ENCODE measurements at places on chromosomes 5 and 9.

- DNase-seq: no peak
Measured at GRCh38 chr5:19927919-19928318, 60.1 kb downstream of the CDH18 start.

DNA sequence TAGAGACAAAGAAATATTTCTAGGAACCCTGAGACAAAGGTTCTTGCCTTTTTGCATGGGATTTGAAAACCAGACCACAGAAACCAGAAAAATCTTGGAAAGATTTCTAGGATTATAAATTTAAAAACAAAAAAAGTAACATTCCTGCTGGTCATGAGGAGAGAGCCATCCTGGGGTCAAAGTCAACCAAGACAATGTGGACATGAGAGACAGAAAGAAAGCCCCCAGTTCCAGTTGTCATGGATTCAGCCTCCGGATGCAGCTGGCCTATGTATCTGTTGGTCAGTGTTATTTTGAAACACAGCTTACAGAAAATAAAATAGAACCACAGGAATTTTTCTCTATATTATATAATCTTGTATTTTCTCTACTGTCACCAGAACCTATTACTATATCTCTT is 24.4 kb upstream of the RGMB start:
- no peak for DNase-seq

- no peak for DNase-seq
Measured at GRCh38 chr5:142506046-142506445, 179.8 kb downstream of the FGF1 start.

- no peak for DNase-seq
Measured at GRCh38 chr5:56369361-56369811, 136.3 kb upstream of the ANKRD55 start.

DNA sequence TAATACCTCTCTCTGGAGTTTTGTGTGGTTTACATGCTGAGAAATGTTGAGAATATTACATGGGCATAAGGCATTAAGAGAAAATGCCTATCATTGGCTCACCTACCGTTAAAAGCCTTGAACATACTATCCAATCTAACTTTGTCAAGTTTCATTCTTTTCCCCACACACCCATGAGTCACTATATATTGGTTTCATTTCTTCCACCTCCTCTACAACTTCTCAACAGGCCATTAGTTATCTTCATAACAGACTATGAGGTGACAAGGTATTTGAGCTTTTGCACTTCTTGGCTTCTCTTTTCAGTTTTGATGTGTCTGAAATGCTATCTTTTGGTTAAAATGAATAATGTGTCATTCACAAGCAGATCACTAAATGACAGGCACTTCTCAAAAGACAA is 288.0 kb downstream of the KCNN2 start:
- no peak for DNase-seq

DNA sequence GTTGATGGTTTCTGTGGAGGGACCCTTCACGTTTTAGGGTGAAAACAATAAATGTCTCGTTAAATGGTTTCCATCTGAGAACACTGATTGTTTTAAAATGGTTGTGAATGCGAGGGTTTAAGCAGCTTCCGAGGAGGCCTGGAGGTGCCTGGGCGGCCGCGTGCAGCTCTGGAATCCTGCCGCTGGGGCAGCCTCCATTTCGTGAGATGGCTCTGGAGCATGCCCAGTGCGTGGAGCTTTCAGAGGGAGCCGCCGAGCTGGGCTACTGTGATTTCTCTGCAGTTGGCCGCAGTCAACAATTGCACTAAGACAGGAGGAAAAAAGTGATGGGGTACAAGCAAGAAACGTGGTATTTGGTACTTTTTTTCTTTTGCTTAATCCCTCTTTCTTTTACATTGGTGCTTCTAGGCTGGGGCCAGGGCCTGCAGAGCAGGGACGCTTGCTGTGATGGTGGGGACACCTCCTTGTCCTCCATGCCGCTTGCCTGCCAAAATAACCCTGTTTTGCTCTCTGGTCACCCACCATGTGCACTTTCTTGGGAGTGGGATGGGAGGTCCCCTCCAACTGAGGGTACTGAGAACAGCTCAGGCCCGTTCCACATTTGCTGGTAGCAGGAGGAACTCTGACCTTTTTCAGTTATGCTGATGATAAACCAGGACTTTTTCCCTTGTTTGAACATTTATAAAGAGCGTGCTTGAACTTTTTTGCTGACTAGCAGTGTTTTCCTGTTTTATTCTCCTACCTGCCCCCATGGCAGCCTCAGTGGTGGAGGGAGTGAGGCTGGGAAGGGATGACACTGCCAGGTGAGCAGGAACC is 47.1 kb downstream of the EHMT1 start:
- no peak for DNase-seq

DNA sequence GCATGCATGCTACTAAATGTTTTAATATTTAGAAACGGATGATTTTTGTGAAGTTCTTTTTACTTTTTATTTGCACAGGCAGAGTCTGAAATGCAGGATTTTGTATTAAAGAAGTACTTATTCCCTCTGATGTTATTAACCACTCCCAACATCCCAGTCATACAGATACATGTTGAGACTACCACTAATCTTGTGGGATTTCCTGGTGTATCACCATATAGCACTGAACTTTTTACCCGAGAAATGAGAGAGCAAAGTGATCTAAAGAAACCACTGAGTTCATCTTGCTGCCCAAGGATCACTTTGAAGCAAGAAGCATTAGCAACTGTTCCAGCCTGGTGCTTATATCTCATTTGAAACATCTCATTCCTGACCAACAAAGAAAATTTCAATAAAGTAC is 443.8 kb downstream of the BNC2 start:
- DNase-seq: no peak

DNA sequence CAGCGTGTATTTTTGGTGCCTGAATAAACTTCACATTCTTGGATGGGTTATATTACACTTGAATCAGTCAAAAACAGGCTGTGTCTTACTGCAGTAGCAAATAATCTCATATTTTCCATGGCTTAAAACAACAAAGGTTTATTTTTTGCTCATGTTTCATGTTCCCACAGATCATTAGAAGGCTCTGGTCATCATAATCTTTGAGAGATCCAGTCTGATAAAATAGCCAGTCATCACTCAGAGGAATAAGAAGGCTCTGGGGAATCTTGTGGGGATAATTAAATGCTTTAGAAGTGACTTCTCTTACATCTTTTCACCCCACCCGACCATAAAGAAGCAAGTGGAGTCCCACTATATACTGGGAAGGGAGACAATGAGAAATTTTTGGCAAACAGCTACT is 417.7 kb downstream of the PSAT1 start:
- DNase-seq: no peak

- peak; percentile 78 for DNase-seq
Measured at GRCh38 chr9:136051837-136052471, 43.1 kb downstream of the NACC2 start.

GRCh38 chr5:138889994-138890393 is 14.9 kb upstream of the LRRTM2 start:
- DNase-seq: no peak

DNA sequence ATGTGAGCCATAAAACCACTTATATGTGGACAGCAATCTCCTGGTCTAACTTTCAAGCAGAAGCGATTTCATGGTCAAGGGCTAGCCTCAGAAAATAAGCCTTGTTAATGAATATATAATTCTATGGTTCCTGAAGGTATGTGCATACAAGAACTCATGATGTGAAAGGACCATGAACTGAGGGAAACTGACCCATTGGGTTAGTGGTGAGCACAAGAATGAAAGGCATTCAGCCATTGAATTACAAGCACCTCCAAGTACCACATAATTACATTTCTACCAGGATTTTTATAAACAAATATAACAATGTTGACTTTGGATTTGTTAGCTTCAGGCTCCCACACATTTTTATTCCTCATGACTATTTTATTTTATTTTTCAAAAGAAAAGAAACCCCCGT is 459.0 kb downstream of the TLE4 start:
- no peak for DNase-seq

- no peak for DNase-seq
Measured at GRCh38 chr5:170719551-170719950, 64.0 kb upstream of the GABRP start.

DNA sequence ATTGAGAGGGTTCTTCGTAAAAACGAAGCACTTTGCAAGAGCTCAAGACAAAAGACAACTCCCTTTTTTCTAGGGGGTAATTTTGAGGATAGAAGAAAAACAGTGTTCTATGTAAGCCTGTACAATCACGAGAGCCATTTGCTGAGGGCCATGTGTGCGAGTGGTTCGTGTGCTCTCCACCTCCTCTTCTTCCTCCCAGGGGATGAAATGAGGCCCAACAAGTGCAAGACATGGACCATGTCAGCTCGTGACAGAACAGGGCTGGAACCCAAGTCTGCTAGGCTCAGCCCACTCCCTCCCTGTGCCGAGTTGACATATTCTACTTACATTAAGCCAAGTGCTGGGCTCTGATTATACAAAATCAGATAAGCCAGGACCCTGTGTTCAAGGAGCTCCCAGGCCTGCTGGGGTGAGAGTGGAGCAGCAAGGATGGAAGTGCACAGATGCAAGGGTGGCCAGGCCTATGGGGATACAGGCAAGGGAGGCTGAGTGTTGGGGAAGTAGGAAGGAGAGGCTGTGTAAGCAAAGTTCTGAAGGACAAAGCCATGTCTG is 97.9 kb upstream of the MSX2 start:
- no peak for DNase-seq

- DNase-seq: no peak
Measured at GRCh38 chr5:132821791-132822190, 8.7 kb downstream of the SHROOM1 start.

DNA sequence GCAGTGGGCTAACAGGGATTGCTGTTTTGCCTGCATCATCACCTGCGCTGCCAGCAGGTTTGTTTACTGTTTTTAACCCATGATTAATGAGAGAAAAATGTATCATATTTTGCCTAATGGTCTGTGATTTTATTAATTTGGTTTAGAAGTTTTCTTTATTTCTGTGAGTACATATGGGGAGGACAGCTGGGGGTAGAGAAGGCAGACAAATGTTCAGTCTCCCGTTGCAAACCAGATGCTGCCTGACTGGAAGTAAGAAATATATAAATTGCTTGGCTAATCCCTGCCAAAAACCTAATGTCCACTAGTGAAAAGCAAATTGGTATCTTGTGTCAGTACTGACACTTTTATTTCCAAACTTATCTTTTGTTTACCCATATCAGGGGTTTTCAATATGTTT is 1766.1 kb upstream of the C9orf72 start:
- DNase-seq: no peak

- DNase-seq: peak; percentile 88
Measured at GRCh38 chr9:76818271-76818670, 54.0 kb downstream of the PCA3 start.

GRCh38 chr5:126002222-126002897 is 420.8 kb upstream of the GRAMD2B start:
- no peak for DNase-seq

DNA sequence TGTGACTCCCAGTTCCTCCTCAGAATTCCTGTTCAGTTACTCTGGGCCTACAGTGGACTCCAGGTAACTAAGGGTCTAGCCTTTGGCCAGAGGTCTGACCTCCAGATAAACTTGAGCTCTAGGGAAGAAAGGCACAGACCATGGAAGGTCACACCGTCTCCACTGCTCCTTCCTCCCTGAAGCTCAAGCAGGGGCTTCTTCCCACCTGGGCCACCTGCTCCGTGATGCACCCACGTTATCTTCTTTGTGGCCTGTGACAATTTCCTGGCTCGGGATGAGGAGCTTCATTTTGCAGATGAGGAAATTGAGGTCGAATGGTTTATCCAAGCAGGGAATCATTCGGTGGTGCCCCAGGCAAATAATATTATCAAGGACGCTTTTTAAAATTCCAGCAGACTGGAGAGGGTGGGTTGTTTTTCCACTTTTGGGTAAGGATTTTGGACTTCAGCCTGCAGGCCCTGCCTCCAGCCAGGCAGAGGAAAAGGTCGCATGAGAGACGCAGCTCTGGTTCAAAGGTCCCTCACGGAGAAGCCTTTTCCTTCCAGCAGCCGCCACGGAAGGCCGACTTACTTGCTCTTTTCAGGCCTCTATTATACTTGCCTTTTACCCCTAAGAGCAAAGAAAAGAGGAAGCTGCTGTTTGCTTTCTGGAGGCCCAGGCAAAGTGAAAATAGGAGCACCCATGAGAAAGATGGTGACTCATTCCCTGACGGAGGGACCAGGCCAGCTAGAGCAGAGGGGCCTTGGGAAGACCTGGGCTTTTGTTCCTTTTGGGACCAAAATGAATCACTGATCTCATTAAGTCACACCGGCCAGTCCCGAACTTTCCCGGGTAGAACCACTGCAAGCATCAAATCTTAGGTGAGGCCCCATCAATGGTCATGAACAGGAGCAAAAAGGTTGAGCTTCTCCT is 22.8 kb upstream of the DUSP1 start:
- no peak for DNase-seq

- DNase-seq: no peak
Measured at GRCh38 chr9:135240871-135241311, 153.4 kb downstream of the OLFM1 start.

- no peak for DNase-seq
Measured at GRCh38 chr9:121727295-121728020, 76.0 kb downstream of the DAB2IP start.

GRCh38 chr5:140418862-140419520 is 17.4 kb downstream of the ANKHD1 start:
- DNase-seq: no peak

Measured in glomerular endothelial cell (primary cell).